ENCODE measurements at places on chromosomes 13 and 19.
A peak's percentile ranks its signal among the peaks of the same experiment; 100 is the strongest.

- no peak for DNase-seq
These were observed 257.8 kb downstream of the ENOX1 start for GRCh38 chr13:43528992-43529391.

DNA sequence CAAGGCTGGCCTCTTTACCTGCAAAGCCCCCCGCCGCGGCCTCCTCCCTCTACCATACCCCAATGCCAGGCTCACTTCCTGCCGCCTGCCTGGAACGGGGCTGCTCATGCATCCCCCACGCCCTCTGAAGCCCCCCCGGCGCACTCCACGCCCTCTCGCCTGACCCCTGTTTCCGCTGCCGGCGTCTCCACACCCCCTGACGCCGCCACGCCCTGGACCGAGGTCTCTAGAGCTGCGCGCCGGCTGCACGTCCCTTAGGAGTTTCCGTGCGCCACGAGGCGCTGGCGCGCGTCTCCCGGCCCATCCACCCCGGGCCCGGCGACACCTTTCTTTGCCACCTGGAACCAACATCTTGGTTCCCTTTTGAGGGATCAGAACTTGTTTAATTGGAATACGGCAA is 16.0 kb downstream of the DPRX start:
- DNase-seq: no peak

GRCh38 chr13:50244713-50245574 is 229.7 kb downstream of the KCNRG start:
- DNase-seq: no peak

DNA sequence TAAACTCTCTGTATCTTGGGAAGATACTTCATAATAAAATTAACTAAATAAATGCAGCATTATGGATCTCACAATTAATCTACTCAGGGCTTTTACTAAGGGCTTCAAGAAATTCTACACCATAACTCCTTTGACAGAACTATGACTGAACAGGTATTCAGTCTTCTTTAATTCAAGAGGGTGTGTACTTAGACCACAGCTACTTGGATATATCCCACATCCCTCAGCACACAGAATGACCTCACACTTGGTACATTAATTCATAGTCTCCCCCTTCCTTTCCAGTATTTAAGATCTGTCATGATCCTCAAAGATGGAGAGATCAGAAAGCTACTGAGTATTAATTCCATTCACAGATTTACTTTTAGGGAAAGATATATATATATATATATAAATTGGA is 11.6 kb downstream of the DIAPH3 start:
- DNase-seq: no peak

DNA sequence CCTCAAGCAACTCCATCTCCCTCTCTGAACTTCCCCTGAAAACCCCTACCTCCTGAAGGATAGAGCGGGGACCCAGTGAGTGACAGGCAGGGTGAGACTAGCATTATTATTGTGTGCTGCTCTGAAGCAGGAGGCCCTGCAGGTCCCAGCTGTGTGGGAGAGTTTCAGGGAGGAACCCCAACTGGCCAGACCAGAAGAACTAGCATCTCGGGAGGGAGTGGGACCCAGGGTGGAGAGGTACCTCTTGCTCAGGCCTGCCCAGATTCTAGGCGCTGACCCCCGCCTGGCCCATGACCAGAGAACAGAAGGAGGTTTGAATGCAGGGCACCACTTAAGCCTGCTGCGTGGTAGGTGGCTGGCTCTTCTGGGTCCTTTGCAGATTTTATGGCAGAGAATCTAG is 5.7 kb upstream of the LYPD3 start:
- no peak for DNase-seq

- DNase-seq: no peak
These were observed 60.7 kb upstream of the MCF2L start for GRCh38 chr13:112908342-112908741.

- peak; percentile 77 for DNase-seq
These were observed 4.0 kb downstream of the EBI3 start for GRCh38 chr19:4233282-4233853.

DNA sequence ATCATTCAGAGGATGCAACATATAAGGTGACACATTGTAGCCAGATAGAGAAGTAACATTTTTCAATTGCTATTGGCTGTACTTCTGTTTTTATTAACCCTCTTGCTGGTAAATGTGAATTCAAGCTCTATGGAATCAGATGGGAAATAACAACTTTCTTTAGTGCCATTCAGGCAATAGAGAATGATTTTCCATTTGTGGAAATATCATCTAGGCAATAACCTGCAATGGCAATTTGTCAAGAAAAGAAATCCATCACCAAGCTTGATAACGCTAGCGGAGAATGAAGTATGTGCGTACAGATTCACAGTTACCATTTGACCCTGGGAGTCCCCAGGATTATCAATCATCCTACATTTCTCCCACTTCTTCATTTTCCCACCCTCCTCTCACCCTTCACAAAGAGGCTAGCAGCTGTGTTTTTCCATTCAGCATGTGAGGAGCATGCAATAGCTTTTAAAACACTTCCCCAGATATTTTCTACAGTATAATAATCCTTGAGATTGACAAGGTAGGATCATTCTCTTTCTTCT is 569.7 kb upstream of the KLF12 start:
- no peak for DNase-seq

DNA sequence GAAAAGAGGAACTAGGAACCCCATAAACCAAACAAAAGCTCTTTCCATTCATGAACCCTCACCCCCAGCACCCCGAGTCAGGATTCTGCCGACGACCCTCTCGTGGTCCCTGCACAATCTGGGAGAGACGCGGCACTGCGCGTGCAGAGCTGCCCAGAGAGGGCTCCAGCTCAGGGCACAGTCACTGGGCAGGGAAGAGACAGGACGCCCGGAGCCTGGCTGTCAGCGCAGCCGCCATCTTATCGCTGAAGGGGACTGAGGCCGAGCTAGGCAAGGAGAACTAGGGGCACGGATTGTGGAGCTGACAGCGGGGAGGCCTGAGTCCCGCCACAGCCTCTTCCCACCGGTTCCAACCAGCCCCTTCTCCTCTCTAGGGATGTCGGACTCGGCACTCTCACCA is 349 bp downstream of the ZNF98 start:
- no peak for DNase-seq

DNA sequence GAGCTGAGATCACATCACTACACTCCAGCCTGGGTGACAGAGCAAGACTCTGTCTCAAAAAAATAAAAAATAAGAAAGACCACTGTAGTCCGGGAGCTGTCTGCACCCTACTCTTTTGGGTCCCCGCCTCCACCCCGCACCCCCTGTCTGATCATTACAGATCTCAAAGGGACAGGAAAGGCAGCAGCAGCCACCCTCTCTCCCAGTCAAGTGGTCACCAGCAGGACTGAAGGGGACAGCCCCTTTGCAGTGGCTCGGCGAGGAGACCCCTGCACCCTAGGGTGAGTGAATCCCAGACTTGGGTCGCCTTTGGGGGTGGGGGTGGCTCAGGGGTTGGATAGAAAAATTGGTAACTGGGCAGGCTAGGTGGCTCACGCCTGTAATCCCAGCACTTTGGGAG is 12.5 kb upstream of the KCNN1 start:
- DNase-seq: no peak

GRCh38 chr19:51082611-51083010 is at the start of gene KLK14:
Gene KLK14 (minus strand): TSS chr19:51082887. CDS start chr19:51082614, 273 bp downstream.
- no peak for DNase-seq

DNA sequence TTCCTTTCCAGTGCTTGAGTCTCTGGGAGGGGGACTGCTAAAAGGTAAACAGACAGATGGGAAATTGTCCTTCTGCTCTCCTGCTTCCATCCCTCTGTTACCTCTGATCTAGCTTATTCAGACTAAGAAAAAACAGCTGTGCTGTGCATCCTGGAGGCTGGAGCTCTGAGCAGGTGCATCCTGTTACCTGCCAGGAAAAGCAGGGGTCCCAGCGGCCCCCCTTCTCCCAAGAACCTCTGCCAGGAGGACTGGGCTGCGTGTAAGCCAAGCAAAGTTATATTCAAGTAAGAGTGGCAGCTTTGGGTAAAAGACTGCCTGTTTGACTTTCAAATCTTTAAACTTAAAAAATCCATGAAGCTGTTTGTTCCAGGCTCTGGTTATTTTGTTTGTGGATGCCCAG is 75.1 kb downstream of the C13orf42 start:
- DNase-seq: no peak

DNA sequence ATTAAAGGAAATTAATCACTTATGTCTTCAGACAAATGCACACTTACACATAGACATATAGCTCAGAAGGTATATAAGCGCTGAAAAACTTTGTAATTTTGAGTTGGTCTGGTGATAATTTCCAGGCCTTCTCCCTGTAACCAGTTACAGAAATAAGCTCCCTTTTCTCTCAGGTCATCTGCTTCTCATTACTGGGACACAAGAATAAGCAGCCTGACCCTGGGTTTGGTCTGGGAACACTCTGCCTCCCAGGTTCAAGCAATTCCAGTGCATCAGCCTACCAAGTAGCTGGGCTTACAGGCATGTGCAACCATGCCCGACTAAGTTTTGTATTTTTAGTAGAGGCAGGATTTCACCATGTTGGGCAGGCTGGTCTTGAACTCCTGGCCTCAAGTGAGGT is 274.5 kb downstream of the LMO7 start:
- DNase-seq: no peak

GRCh38 chr19:30309176-30309575 is 63.0 kb upstream of the ZNF536 start:
- no peak for DNase-seq

GRCh38 chr13:36125841-36126240 is 5.3 kb downstream of the DCLK1 start:
- DNase-seq: no peak

DNA sequence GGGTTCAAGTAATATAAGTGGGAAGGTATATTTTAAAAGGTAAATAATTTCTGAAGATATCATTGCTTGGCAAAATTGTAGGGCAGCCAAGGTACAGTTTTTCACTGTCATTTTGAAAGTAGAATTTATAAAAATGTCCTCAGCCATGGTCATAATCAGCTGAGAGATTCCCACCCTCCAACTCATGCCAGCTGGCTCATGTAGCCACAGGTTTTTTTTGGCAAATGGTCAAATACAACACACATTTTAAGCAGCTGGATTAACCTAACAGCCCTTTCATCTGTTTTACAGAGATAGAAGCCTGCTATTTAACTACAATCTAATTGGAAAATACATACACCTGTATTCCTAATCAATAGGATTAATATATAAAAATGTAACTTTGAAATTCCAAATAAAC is 619.2 kb upstream of the SGCG start:
- no peak for DNase-seq

DNA sequence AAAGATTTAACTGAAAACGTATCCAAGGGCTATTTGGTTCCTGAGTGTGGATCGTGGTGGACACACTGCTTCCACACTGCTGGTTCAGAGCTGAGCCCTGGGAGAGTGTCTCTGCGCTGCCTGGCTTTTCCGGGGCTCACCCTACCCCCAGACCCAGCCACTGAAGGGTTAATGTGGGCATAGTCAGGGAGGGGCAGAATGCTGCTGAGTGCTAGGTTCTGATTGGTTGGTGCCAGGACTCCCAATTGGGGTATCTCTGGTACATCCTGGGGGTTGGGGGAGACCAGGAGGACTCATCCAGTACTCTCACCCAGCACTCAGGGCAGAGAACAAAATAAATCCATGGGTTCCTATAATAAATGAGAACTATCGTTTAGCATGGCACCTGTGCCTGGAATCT is 142.3 kb downstream of the CACNA1A start:
- DNase-seq: no peak

- no peak for DNase-seq
These were observed 1183.9 kb downstream of the SLITRK1 start for GRCh38 chr13:82698383-82698782.

DNA sequence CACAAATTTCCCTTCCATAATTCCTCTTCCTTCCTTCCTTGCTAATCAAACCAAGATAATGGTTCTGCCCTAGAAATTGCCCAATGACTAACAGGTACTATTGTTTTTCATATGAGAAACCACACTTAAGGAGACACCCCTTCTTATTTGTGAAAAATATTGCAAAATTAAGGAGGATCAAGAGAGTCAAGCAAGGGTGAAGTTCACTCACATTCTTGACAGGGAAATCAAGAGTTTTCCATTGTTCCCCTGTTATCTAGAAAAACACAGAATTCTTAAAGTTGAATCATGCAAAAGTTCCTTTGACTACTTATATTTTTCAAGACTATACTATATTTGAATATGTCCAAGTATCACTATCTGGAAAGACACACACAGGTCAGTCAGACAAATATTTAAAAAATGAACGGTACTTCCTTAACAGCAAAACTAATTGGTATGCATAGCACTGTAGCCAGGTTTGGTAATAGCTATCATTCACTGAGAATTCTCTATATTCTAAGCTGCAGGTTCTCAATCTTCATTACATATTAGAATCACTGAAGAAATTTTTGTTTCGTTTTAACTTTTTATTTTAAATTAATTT is 897.2 kb downstream of the DIAPH3 start:
- DNase-seq: no peak

- no peak for DNase-seq
These were observed 406.4 kb downstream of the FGF9 start for GRCh38 chr13:22077205-22077683.

- no peak for DNase-seq
These were observed 2190.3 kb upstream of the PCDH20 start for GRCh38 chr13:63605962-63606361.

DNA sequence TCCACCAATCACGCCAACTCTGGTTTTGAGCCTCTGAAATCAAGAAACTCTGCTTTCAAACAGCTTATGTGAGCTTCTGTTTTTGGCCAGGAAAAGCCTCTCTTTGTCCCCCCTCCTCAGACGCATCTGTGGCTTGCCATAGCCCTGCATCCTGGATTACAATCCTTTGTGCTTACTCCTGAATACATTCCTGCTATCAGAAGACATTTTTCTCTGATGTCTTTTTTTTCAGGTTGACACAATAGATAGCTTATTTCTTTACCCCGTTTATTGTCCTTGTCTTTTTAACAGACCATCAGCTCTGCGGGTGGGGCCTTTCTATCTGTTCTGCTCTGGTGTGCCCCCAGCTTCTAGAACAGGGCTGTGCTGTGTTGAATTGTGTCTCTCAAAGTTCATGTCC is 11.0 kb downstream of the PNMA8B start:
- DNase-seq: no peak

- DNase-seq: no peak
These were observed 150.9 kb downstream of the PDS5B start for GRCh38 chr13:32737111-32737571.

- DNase-seq: no peak
These were observed 343.9 kb downstream of the TBC1D4 start for GRCh38 chr13:75137911-75138571.

DNA sequence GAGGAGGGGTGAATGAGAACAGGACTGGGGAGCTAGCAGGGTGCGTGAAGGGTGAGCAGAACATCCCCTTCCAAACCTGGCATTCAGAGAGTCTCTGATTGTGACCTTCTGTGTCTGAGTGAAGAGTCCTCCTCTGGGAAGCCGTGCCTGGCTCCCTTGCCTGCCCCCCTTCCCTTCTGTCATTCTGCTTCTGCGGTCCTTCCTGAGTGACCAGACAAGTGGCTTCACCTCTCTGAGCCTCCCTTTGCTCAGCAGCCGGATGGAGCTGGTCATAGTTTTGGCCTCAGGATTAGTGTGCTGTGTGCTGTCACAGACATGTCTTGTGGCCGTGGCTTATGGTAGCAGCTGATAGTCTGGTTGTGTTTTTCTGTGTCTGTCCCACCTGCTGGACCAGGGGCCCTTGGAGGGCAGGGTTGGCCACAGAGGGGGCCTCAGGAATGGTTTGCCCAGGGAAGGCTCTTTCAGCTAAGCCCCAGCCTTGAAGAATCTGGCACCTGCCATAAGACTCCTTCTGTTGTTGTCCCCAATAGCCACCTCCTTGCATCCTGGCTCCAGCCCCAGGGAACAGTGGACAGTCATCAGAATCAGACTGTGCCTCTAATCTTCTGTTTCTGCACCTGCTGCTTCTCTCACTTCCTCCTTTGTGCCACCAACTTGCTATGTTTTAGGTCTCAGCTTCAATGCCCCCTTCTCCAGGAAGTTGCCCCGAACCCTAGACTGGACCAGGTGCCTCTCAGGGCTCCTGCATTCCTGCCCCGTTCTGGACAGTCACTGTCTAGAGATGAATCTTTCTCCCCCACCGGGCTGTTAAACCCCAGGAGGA is 5.9 kb downstream of the CLPTM1 start:
- no peak for DNase-seq
